Hypothalamus (tissue), 51 donors: ENCODE measurements at places on chromosomes 12 and 14.

GRCh38 chr12:115303723-115304309 is 619.8 kb upstream of the TBX3 start:
- no peak for DNase-seq

DNA sequence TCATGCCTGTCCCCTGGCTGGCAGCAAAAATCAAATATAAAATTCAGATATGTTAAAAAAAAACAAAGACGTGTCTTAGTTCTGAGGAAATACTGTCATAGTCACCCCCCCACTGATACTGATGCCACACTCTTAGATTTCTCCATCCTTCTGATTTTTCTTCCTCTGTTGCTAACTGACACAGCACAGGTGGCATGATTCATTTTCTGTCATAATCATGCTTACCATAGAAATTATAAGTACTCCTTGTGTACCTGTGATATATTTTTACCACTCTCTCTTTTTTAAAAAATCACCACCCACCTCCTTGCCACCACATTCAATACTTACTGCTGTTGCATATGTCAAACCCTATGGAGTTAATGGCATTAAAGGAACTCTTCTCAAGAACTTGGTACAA is 209.2 kb downstream of the PPM1H start:
- no peak for DNase-seq

DNA sequence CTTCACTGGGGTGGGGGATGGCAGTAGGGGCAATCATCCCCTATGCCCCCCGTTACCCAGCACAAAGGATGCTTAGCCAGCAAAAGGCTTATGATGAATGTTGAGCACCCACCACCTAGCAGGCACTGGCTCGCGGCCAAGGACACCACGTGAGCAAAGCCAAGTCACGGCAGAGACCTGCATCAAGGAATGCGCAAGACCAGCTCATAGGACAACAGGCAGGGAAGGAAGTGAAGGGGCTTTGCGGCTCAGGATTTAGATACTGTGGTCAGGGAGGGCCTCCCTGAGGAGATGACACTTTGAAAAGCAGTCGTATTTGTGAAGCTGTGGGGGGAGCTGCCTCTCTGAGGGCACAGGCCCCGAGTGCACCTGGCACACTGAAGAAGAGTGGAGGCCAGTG is 32.8 kb downstream of the SH2B3 start:
- no peak for DNase-seq

DNA sequence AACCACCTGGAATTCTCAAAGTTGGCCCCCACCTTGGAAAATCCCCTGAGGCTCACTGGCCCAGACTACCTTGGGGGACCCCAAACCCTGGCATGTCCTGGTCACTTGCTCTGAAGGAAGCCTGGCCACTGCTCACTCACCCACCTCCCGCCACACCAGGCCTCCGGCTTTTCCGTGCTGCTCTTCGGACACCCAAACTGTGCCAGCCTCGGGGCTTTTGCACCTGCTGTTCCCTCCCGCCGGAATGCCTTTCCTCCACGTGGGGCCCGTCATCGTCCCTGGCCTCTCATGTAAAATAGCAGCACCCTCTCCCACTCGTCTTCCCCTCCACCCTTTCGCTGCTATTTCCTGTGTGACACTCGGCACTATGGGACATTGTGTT is 87.2 kb upstream of the NCOR2 start:
- DNase-seq = no peak

GRCh38 chr14:54374117-54374884 is 22.5 kb upstream of the CDKN3 start:
- DNase-seq = no peak

DNA sequence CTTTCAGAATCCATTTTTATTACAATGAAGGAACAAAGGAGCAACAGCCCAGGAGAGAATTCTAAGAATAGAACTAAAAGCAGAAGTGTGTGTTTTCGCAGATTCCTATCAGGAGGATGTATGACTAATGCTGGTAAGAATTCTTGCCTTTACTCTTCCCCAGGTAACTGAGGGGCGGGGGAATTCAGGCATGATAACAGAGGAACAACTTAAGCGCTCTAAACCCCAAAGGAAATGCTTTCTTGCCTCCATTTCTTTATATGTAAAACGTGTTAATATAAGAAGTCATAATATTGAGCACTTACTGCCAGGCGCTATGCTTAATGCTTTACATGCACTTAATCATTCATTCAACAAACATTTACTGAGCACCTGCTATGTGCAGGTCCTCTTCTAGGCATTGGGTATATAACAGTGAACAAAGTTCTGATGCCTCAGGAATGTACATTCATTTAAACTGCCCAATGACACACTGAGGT is 4.5 kb downstream of the HCAR1 start:
- no peak for DNase-seq

- no peak for DNase-seq
Observed at GRCh38 chr12:56034586-56035332, 7.0 kb upstream of the RPS26 start.
